ENCODE measurements at places on chromosomes 12 and 14. TPM values are rescaled to one million over a fixed set of nuclear protein-coding genes. Genes with fewer than 3 reads are reported as not detected.

- no peak overlapping the region for H3K27ac ChIP-seq
- H3K4me1 ChIP-seq = no peaks in the 10 kb centered on the region
- H3K36me3 ChIP-seq = no peaks in the 10 kb centered on the region
- ATAC-seq = no peak
These were observed 217.6 kb downstream of the TMTC2 start for GRCh38 chr12:82904219-82904790.

GRCh38 chr12:114440270-114441038, 34.5 kb upstream of the TBX5 start:
- H3K27me3 ChIP-seq = peaks cover 81% of the 10 kb centered on the region
- no peak overlapping the region for H3K4me3 ChIP-seq
- no peak overlapping the region for H3K27ac ChIP-seq
- ATAC-seq = no peak
- no peaks in the 10 kb centered on the region for H3K4me1 ChIP-seq
- no peaks in the 10 kb centered on the region for H3K36me3 ChIP-seq

GRCh38 chr12:29282031-29282816, 98.7 kb downstream of the ERGIC2 start:
- no peak overlapping the region for H3K4me3 ChIP-seq
- no peaks in the 10 kb centered on the region for H3K27me3 ChIP-seq
- ATAC-seq = no peak
- no peaks in the 10 kb centered on the region for H3K36me3 ChIP-seq
- no peak overlapping the region for H3K27ac ChIP-seq

- no peaks in the 10 kb centered on the region for H3K27me3 ChIP-seq
- H3K36me3 ChIP-seq = no peaks in the 10 kb centered on the region
- ATAC-seq = no peak
- no peak overlapping the region for H3K4me3 ChIP-seq
- no peak overlapping the region for H3K27ac ChIP-seq
These were observed 94.7 kb downstream of the SLC5A8 start for GRCh38 chr12:101115326-101115725.

GRCh38 chr14:78673845-78674244, 503.7 kb downstream of the NRXN3 start:
- no peaks in the 10 kb centered on the region for H3K27me3 ChIP-seq
- H3K4me1 ChIP-seq = no peaks in the 10 kb centered on the region

GRCh38 chr14:72311116-72311515, 378.9 kb downstream of the RGS6 start:
- no peak for ATAC-seq
- H3K27ac ChIP-seq = no peak overlapping the region
- peaks cover 52% of the 10 kb centered on the region for H3K4me1 ChIP-seq

- H3K36me3 ChIP-seq = no peaks in the 10 kb centered on the region
- H3K4me3 ChIP-seq = no peak overlapping the region
- no peak overlapping the region for H3K27ac ChIP-seq
- peaks cover 6% of the 10 kb centered on the region for H3K27me3 ChIP-seq
- no peak for ATAC-seq
These were observed 189.3 kb upstream of the CRY1 start for GRCh38 chr12:107282628-107283027.

DNA sequence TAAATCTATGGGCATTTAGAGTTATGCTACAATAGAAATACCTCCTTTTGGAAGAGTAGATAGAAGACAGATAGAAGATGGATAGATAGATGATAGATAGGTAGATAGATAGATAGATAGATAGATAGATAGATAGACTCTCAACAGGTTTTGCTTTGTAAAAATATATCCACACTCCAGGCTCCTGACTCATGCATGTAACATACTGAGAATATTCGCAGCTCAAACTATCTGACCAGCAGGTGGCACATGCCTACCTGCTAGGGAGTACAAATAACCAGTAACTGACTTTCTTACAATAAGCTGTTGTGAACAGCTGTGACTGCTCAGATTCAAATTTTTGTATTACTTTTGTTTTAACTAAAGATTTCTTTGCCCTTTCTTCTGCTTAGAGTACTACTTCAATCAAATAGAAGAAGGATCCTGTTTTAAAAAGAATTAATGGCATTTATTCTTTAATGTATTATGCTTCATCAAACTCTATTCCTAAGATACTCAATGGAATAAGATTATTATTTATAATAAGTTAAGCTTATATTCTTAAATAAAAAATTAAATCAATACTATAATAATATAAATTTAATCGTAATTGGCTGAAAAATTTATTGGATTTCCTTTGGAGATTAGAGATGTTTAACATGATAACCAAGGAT, 15.8 kb upstream of the CPNE8 start:
- no peaks in the 10 kb centered on the region for H3K27me3 ChIP-seq
- no peak overlapping the region for H3K27ac ChIP-seq
- H3K4me1 ChIP-seq = no peaks in the 10 kb centered on the region
- no peaks in the 10 kb centered on the region for H3K36me3 ChIP-seq

DNA sequence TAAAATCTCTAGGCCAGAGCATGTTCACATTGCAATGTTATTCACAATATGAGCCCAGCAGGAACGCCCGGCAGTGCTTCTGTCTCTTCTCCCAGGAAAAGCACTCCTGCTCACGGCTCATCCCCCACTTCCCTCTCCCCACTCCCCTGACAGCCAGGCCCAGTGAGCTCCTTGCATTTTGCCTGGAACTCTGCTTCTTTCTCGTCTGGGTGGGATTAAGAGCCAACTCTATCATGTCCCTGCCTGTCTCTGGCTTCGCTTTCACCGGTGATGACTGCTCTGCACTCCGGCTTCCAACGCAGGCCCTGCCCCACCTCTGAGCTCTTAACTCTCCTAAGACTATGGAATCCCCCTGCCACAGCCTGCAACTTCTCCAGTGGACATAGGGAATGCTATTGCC, 2.5 kb downstream of the PLEK2 start:
- H3K4me3 ChIP-seq = no peak overlapping the region
- H3K27me3 ChIP-seq = peaks cover 29% of the 10 kb centered on the region
- H3K27ac ChIP-seq = no peak overlapping the region
- H3K36me3 ChIP-seq = no peaks in the 10 kb centered on the region

- H3K4me3 ChIP-seq = no peak overlapping the region
- H3K27ac ChIP-seq = no peak overlapping the region
- no peaks in the 10 kb centered on the region for H3K4me1 ChIP-seq
These were observed 25.8 kb downstream of the SLC39A9 start for GRCh38 chr14:69424149-69424923.

GRCh38 chr12:120234643-120235368, 30.7 kb downstream of the PXN start:
- peak; percentile 88 for ATAC-seq
- peak overlapping the region; percentile 85 for H3K27ac ChIP-seq
- no peaks in the 10 kb centered on the region for H3K36me3 ChIP-seq
- H3K4me1 ChIP-seq = peaks cover 100% of the 10 kb centered on the region
- no peaks in the 10 kb centered on the region for H3K27me3 ChIP-seq

GRCh38 chr12:1443421-1444141, 150.8 kb downstream of the FBXL14 start:
- H3K36me3 ChIP-seq = peaks cover 20% of the 10 kb centered on the region
- no peaks in the 10 kb centered on the region for H3K27me3 ChIP-seq
- peaks cover 22% of the 10 kb centered on the region for H3K4me1 ChIP-seq
- peak overlapping the region; percentile 38 for H3K4me3 ChIP-seq
- peak overlapping the region; percentile 88 for H3K27ac ChIP-seq

- no peaks in the 10 kb centered on the region for H3K4me1 ChIP-seq
- H3K27me3 ChIP-seq = no peaks in the 10 kb centered on the region
- no peak overlapping the region for H3K4me3 ChIP-seq
These were observed 423.2 kb downstream of the ATP23 start for GRCh38 chr12:58364389-58365086.

GRCh38 chr12:62319058-62319457, 58.9 kb downstream of the USP15 start:
- no peak for ATAC-seq
- no peak overlapping the region for H3K27ac ChIP-seq
- no peaks in the 10 kb centered on the region for H3K4me1 ChIP-seq
- no peaks in the 10 kb centered on the region for H3K27me3 ChIP-seq

DNA sequence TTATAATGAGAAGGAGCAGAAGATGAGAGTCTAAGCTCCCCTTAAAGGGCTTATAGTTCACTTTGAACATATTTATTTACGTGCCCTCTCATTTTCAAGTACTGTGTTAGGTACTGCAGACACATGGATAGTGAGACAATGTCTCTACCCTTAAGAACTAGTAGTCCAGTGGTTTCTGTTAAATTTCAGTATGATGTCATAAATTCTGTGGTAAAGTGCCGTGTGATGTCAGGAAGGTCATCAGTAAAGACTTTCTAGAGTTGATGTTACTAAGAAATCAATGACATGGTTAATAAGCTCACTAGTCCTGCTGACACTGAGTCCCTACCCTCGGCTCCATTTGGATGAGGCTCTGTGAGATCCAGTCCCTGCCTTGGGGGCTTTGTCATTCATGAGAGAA, 475.6 kb downstream of the ZFP36L1 start:
- H3K4me3 ChIP-seq = no peak overlapping the region
- ATAC-seq = no peak
- H3K27me3 ChIP-seq = no peaks in the 10 kb centered on the region
- no peaks in the 10 kb centered on the region for H3K4me1 ChIP-seq

- ATAC-seq = no peak
- no peaks in the 10 kb centered on the region for H3K36me3 ChIP-seq
- H3K4me3 ChIP-seq = no peak overlapping the region
- H3K27ac ChIP-seq = no peak overlapping the region
These were observed 36.1 kb upstream of the CRY1 start for GRCh38 chr12:107129315-107129930.

GRCh38 chr12:56124133-56124532, 3.9 kb upstream of the ESYT1 start:
- peak overlapping the region; percentile 95 for H3K27ac ChIP-seq
- H3K4me1 ChIP-seq = peaks cover 84% of the 10 kb centered on the region
- H3K36me3 ChIP-seq = peaks cover 3% of the 10 kb centered on the region
- no peaks in the 10 kb centered on the region for H3K27me3 ChIP-seq

DNA sequence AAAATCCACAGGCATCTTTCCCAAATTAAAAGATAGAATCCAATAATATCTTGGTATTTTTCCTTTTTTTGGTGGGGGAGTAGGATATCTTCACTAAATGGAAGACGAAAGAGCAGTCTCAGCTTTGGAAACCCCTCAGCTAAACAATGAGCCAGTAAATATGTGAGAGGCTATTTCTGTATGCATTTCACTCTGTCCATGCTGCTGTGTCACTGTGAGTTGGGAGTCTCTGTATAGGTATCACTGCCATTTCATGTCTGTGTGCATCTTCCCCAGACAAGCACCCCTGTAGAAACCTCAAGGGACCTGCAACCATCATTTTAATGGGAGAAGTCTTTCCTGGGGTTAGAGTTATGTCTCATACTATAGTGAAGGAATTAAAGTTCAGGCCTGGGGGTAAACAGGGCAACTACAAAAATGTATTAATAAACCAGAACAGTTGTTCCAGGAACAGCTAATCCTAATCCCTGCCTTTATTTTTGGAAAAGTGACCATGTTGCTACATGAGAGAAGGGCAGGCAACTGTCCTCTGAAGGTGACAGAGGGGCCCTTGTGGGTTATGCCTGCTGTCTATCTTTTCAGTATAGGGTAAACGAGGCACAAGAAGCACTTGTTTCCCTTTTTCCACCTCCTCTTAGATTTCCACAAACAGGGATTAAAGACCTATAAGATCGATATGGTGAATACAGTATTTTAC, 11.3 kb upstream of the STAC3 start:
- H3K4me1 ChIP-seq = peaks cover 9% of the 10 kb centered on the region
- no peaks in the 10 kb centered on the region for H3K27me3 ChIP-seq
- H3K27ac ChIP-seq = no peak overlapping the region
- no peak overlapping the region for H3K4me3 ChIP-seq
- ATAC-seq = no peak

DNA sequence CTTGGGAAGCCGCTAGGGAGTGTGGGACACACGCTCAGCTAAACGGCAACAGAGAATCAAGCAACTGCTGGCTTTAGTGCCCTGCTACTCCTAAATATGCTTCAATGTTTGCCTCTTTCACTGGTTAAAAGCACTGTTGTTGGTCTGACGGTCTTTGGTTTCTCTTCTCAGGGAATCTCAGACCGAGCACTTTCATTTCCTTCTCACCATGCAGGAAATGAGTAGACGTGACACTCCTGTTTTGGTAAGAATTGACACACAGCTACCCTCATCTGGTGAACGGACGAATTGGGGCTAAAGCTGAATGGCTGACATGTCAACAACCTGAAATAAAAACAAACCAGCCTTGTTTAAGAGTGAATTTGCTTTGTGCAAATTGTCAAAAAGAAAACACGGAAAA, 57.5 kb upstream of the PIWIL1 start:
- no peak overlapping the region for H3K27ac ChIP-seq
- H3K4me1 ChIP-seq = no peaks in the 10 kb centered on the region
- H3K36me3 ChIP-seq = no peaks in the 10 kb centered on the region

DNA sequence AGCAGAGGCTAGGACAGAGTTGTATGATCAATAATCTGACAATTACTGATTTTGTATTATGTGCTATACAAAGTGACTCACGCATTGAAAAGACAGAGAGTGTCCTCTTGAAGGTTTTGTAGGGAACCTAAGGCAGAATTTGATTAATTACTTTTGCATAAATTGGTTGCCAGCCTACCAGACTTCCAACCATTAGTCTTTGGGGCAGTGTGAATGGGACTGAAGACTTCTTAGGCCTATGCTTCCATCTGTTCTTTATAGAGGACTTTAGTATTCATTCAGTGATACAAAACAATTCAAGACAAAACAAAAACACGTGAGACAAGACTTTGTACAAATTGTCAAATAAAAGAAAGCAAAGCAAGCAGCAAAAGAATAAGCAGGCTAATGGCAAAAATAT, 46.5 kb downstream of the ATL1 start:
- no peak overlapping the region for H3K4me3 ChIP-seq
- no peak overlapping the region for H3K27ac ChIP-seq
- H3K4me1 ChIP-seq = no peaks in the 10 kb centered on the region
- H3K36me3 ChIP-seq = no peaks in the 10 kb centered on the region
- ATAC-seq = no peak

DNA sequence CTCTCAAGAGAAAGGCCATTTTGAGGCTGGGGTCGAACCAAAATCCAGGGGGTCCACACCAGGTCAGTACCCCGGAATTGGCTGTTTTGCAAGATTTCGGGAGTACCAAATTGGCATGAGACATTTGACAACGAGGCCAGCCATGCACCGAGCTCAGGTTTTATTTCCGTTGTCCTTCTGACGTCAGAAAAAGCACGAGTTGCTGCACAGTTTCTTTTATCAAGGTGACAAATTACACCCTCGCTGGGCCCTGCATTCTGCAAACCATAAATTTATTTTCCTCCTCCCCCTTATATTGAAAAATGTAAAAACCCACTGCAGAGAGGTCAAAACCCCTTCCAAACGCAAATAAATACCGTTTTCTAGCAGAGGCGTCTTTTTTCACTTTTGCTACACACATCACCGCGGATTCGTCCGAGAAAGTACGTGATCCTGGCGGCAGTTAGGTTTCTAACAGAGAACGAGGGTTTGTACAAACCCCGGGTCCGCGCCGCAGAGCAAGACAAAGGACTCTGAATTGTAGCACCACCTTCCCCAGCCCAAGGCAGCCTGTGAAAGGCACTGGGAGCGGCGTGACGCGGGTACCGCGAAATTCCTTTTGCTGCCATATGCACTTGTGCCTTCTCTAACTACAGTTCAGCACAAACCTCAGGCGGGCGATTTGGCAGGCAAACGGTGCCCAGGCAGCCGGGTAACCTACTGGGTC, 1.8 kb downstream of the SLC38A1 start:
- H3K27me3 ChIP-seq = peaks cover 7% of the 10 kb centered on the region
- peaks cover 2% of the 10 kb centered on the region for H3K4me1 ChIP-seq
- H3K36me3 ChIP-seq = no peaks in the 10 kb centered on the region
- ATAC-seq = peak; percentile 31
- peak overlapping the region; percentile 91 for H3K27ac ChIP-seq

The MTERF2 gene
- total RNA-seq = 30.2 TPM

The KRT75 gene
- total RNA-seq = not detected

The KRT78 gene
- total RNA-seq = 9.5 TPM

The EPYC gene
- total RNA-seq = not detected

The TIGAR gene
- 6.5 TPM for total RNA-seq

The SYNDIG1L gene
- 0.27 TPM for total RNA-seq
